Neural cell (in vitro differentiated cells): ENCODE measurements at places on chromosomes 12 and 14. TPM values are rescaled to one million over a fixed set of nuclear protein-coding genes. Genes with fewer than 3 reads are reported as not detected.

The PAH gene
- polyA plus RNA-seq: not detected in 2 replicates

The PRR4 gene
- polyA plus RNA-seq: 4.8 and 5.0 TPM in 2 replicates

The PIWIL1 gene
- not detected in 2 replicates for polyA plus RNA-seq

The SPIC gene
- not detected in 2 replicates for polyA plus RNA-seq

The SAMD15 gene
- polyA plus RNA-seq: 2.8 and 5.8 TPM in 2 replicates

The SRRM4 gene
- polyA plus RNA-seq: 9.9 and 10.5 TPM in 2 replicates

The TEDC1 gene
- polyA plus RNA-seq: 18.9 and 28.1 TPM in 2 replicates

The PPP2R5C gene
- 108 and 111 TPM in 2 replicates for polyA plus RNA-seq

The FOXM1 gene
- polyA plus RNA-seq: 0.31 and 0.56 TPM in 2 replicates

The TMEM119 gene
- polyA plus RNA-seq: not detected in 2 replicates

The TMPO gene
- 133 and 143 TPM in 2 replicates for polyA plus RNA-seq

The P2RX2 gene
- polyA plus RNA-seq: not detected in 2 replicates

The SPX gene
- polyA plus RNA-seq: not detected in 2 replicates

The SDR9C7 gene
- 0.63 TPM in 1 of 2 replicates, not detected in the other for polyA plus RNA-seq

The ARID4A gene
- polyA plus RNA-seq: 32.3 and 38.5 TPM in 2 replicates

The CMTM5 gene
- not detected in 2 replicates for polyA plus RNA-seq

The EIF2B1 gene
- 59.9 and 71.1 TPM in 2 replicates for polyA plus RNA-seq

The INHBC gene
- polyA plus RNA-seq: not detected in 2 replicates

The TAS2R13 gene
- polyA plus RNA-seq: 0.52 and 0.61 TPM in 2 replicates

The ADAMTS20 gene
- 0.14 and 0.72 TPM in 2 replicates for polyA plus RNA-seq

The RD3L gene
- 0.28 and 0.69 TPM in 2 replicates for polyA plus RNA-seq

The FCF1 gene
- 31.5 and 39.8 TPM in 2 replicates for polyA plus RNA-seq

The FSCB gene
- not detected in 2 replicates for polyA plus RNA-seq

The SERPINA9 gene
- polyA plus RNA-seq: not detected in 2 replicates

The CPNE6 gene
- 2.3 and 4.1 TPM in 2 replicates for polyA plus RNA-seq

The COL2A1 gene
- polyA plus RNA-seq: 1.2 and 1.3 TPM in 2 replicates

The GAPDH gene
- 1,673 and 1,838 TPM in 2 replicates for polyA plus RNA-seq

The BTBD7 gene
- 11.4 and 11.5 TPM in 2 replicates for polyA plus RNA-seq

The SERPINA1 gene
- polyA plus RNA-seq: not detected in 2 replicates

The CMA1 gene
- not detected in 2 replicates for polyA plus RNA-seq

The ADAM20 gene
- 0.57 and 0.74 TPM in 2 replicates for polyA plus RNA-seq

The CLEC2B gene
- polyA plus RNA-seq: 0.17 TPM in 1 of 2 replicates, not detected in the other

The OR6C75 gene
- polyA plus RNA-seq: not detected in 2 replicates

The PAPLN gene
- polyA plus RNA-seq: 0.08 and 0.14 TPM in 2 replicates

The MGAT4C gene
- polyA plus RNA-seq: 20.7 and 25.4 TPM in 2 replicates

The GPR137C gene
- polyA plus RNA-seq: 100 and 118 TPM in 2 replicates

The CD163 gene
- polyA plus RNA-seq: 0.20 TPM in 1 of 2 replicates, not detected in the other

The LRRC43 gene
- polyA plus RNA-seq: 2.2 and 4.8 TPM in 2 replicates

The HCAR2 gene
- not detected in 2 replicates for polyA plus RNA-seq

The LRIG3 gene
- 0.22 and 0.26 TPM in 2 replicates for polyA plus RNA-seq

The PRH2 gene
- polyA plus RNA-seq: not detected in 2 replicates

The ETFBKMT gene
- polyA plus RNA-seq: 1.0 and 1.7 TPM in 2 replicates
